MM.1S (cell line): ENCODE measurements at places on chromosomes 11 and 22.

GRCh38 chr22:19892257-19892879 lies 37.7 kb upstream of the GNB1L start:
- DNase-seq = no peak

DNA sequence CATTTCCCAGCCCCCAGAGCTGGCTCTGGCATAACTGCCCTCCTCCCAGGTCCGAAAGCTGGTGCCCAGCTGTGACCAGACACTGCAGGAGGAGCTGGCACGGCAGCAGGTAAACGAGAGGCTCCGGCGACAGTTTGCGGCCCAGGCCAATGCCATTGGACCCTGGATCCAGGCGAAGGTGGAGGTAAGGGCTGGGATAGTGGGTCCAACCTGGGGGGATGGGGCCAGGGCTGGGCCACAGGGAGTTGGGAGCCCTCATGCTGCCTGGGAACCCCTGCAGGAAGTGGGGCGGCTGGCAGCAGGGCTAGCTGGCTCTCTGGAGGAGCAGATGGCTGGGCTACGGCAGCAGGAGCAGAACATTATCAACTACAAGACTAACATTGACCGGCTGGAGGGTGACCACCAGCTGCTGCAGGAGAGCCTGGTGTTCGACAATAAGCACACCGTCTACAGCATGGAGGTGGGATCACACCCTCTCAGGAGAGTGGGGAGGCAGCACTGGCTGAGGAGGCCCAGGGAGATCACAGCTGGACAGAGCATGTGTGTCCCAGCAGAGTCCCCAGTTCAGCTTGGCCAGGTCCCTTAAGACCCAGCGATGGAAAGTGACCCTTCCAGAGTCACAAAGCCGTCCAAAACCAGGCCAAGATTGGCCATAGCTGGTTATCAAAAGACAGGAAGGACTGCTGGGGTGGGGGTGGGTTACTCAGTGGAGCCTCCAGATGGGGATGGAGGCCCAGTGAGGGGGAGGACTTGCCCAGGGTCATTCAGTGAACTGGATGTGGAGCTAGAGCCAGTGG lies 7.0 kb downstream of the CTSF start:
- DNase-seq = no peak

DNA sequence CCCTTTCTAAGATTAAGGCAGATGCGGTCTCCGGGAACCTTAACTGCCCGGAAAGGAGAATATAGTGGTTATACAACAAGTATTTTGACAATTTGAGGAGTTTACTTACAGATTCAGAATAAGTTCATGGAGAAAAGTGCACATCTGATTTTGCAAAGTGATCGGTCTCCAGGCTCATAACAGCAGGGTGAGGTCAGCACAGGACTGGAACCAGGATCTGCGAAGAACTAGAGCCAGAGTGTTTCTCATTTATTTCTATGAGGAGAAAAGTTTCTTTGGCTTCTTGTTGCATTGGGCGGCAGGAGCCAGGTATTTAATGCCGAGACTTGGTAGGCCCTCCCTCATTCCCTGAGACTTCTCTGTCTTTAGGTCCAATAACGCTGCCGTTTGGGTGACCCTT lies 3.7 kb downstream of the ADAMTS15 start:
- no peak for DNase-seq

- DNase-seq = peak; percentile 75
Measured at GRCh38 chr22:33917744-33918406, 2.4 kb downstream of the LARGE1 start.

GRCh38 chr11:4213746-4214145 lies 119.1 kb downstream of the RRM1 start:
- no peak for DNase-seq

DNA sequence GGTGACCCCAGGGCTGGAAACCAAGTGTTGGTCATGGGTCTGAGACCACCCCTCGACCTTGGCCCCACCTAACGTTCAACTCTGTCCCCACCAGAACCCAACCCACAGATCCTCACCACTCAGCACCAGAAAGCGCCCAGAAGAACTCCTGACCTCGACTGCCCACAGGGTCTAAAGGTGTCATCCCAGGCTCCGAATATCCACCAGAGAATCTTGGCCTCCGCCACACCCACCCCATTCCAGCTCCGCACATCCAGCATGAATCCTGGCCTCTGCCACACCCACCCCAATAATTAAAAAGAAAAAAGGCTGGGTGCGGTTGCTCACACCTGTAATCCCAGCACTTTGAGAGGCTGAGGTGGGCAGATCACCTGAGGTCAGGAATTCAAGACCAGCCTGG lies 1.3 kb downstream of the CERK start:
- DNase-seq = no peak

DNA sequence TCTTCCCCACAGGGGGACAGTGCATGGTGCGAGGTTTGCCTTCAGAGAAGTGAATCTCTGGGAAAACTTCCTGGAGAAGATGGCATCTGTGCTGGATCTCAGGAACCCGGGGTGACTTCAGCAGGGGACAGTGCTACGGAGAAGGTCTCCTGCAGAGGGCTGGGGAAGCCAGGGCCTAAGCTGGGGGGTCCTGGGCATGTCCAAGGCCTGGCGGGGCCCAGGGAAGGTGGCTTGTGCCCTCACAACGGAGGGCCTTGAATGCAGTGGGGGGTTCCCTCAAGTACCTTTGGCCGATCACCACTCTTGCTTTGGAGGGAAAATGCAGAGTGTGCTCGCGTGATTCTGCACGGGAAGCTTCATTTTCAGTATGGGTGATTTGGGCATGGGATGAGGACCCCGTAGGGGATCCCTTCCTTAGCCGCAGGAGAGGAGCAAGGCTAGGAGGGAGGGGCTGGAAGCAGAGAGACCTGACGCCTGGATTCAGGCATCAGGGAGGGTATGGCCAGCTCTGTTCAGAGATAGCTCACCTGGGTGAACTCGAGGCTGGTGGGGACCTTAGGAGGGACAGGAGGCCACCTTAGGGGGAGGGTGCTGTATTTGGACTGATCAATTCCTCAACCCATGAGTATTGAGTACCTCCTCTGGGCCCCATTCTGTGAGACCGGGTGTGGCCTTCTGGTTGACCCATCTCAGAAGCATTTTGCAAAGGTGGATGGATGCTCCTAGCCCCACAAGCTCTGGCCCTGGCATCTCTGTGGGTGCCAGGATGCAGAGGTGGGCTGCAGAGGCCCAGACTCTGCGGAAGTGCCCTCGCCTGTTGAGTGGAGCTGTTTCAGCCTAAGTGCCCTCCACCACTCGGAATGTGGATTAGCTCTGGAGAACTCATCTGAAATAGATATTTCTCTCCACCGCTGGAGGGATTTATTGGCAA lies 529.4 kb downstream of the TBC1D22A start:
- no peak for DNase-seq

DNA sequence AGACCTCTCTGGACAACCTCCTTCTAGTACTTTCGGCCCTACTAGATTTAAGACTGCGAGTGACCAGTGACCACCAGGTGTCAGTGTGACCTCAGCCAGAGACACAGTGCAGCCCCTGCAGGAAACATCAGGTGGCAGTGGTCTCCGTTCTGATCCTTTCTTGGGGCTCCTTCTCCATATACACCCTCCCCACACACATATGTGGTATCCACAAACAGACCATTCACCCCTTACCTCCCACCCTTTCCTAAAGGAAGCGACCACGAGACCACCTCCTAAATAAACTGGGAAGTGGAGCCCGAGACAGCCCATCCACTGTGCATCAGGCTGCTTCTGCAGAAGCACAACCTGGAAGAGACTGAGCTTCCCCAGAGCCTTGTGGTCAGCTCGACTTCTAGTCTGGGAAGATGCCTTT lies 38.5 kb upstream of the CYP2D6 start:
- DNase-seq = peak; percentile 65

DNA sequence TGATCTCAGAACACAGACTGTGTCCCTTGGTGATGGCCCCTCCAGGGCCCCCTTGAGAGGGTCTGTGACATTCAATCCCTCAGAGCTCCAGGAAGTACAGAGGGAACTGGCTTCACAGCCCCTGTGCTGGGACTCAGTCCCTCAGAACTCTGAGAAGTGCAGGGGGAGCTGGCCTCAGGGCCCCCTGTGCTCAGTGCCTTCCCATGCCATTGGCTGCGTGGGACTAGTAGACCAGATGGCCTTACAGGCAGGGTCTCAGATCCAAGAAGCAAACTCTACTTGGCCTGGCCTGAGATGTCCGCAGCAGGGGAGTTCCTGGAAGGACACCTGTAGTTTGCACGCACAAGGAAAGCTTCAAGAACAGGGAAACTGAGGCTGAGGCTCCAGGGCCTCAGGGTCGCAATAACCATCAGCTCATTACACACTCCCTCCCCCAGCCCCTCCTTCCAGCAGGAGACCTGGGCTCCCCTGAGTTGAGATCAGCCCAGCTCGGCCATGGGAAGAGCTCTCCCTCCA lies 138.4 kb downstream of the BRD1 start:
- DNase-seq = no peak

DNA sequence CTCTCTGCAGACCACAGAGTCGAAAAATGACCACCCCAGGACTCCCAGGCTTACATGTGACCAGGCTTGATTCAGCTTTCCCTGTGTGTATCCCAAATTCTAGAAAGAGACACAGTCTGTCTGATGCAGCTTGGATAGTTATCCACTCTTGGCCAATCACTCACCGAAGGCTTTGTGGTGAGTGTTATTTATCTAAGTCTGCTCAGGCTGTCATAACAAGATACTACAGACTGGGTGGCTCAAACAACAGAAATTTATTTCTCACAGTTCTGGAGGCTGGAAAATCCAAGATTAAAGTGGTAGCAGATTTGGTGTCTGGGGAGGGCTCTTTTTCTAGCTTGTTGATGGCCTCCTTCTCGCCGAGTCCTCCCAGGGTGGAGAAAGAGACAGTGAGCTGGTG lies 63.2 kb downstream of the ZBTB16 start:
- DNase-seq = no peak

DNA sequence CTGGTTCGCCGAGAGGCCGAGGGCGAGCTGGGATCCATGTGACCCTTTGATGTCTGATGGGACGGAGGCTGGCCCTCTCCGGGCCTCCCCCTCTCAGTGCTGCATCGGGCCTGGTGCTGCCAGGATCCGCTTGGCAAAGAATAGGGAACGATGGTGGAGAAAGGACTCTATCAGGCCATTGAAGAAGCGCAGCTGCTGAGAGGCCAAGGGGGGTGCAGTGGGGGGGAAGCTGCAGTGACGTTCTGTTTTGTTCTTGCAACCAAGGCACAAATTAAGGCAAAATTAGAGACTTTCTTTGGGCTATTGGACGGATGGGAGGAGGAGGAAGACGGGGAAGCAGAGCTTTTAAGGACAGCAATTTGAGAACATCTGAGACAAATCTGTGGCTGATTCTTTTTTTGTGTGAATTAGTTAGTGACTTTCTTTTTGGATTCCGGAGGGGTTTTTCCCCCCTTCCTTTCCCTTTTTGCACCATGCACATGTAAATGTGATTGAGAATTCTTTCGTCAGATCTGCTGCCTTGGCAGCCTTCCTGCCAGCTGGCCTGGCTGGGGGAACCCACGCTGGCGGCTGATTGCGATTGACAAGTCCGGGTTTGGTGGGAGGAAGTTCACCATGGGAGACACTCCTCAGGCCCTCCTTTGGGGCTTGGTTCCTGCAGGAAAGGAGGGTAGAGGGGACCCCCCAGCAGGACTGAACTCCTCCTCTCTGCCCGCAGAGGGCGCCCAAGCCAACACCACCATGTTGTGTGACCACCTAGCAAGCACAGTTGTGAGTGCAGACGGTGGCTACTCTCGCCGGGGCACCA lies 214.6 kb downstream of the NTM start:
- no peak for DNase-seq

DNA sequence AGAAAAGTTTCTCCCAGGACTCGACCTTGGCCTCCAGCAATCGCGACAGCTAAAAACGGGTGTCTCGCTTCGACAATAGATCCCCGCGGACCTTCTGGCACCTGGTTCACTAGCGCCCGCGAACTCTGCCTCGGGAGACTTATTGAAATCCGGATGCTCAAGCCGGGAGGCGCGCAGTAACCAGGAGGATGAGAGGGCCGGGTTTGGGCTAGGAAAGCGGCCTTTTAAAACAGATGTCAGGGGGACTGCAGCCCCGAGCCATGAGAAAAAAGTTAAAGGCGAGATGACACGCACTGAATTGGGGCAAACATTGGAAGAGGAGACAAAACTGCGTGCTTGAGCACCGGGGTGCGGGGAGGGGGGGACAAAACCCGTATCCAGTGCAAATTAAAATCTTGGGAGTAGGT lies 637 bp upstream of the ZBTB16 start:
- DNase-seq = no peak

GRCh38 chr11:63023222-63023814 lies 7.7 kb upstream of the SLC22A8 start:
- DNase-seq = no peak

DNA sequence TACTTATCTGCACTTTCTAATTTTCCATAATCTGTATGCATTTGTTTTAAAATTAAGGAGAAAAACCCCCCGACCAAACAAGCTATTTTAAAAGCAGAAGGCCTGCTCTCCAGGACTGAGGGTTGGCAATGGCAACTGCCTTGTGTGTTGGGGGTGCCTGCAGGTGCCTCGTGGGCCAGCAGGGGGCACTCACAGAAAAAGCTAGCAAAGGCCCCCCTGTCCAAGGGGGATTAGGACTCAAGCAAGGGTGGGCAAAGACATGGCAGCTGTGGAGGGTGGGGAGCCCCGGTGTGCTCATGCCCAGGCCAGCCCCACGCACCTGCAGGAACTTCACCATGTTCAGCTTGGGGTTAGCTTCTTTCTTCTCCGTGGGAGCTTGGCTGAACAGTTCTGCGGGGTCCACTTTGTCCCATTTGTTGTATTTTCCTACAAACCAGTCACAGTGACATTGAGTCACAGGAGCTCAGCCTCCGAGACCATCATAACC lies 10.3 kb downstream of the TOP3B start:
- DNase-seq = peak; percentile 43

- no peak for DNase-seq
Measured at GRCh38 chr11:101267654-101268053, 138.0 kb upstream of the PGR start.

GRCh38 chr11:9571763-9572115 lies 1.7 kb upstream of the WEE1 start:
- DNase-seq = no peak

GRCh38 chr11:86555866-86556265 lies 116.5 kb downstream of the ME3 start:
- DNase-seq = no peak

GRCh38 chr11:24145411-24145810 lies 351.4 kb upstream of the LUZP2 start:
- no peak for DNase-seq

GRCh38 chr11:132962041-132962440 lies 570.3 kb downstream of the OPCML start:
- no peak for DNase-seq

DNA sequence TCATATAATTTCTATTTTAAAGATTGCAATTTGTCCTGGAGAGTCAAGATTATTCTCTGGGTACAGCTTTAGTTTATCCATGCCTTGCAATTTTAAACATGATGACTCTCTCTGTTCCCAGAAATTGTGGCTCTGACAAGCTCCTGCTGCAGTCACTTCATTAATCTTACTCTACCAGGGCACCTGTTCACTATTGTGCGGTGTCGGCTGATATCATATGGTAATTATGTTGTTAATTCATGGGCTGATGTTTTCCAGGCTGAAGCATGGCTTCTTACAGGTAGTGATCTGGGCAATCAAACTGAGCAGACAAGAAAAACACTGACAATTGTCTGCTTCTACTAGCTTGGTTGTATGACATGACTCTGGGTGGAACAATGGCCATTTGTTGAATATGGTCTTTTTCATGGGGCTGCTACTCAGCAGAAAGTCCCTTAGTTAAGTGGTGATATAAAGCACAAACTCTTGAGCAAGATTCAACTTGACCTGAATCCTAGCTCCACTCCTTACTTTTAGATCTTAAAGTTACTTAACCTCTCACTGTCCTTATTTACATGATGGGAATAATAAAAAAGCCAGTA lies 230.7 kb downstream of the FAT3 start:
- DNase-seq = no peak
